ENCODE measurements at places on chromosomes 3 and 15.

GRCh38 chr3:193737191-193737751 is 144.3 kb downstream of the OPA1 start:
- no peak for DNase-seq

DNA sequence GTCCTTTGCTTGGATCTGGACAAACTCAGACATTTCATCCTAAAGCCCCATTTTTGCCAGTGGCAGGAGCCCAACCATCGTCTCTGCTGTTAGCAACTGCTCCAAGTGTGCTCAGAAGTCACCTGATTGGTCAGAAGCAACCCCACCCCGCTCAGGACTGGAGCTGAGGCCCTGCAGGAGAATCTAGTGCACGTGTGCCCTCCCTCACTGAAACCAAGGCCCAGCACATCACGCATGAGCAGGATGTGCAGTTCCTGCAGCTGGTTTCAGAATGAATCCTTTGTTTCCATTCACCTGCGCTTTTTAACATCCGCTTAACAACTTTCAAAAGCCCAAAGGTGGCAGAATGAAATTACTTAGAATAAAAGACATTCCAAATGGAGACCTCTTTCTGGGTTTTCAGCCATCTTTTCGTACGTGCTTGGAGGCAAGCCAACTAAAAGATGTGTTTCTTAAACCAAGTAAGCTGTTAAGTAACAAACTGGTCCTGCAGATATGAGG is 81.2 kb downstream of the SRGAP3 start:
- no peak for DNase-seq

- DNase-seq: peak; percentile 19
Measured at GRCh38 chr3:38003371-38003816, 12.8 kb downstream of the VILL start.

GRCh38 chr15:26394801-26395200 is 378.1 kb downstream of the GABRB3 start:
- no peak for DNase-seq

GRCh38 chr15:52252781-52253180 is 42.8 kb downstream of the MYO5C start:
- DNase-seq: peak; percentile 72

DNA sequence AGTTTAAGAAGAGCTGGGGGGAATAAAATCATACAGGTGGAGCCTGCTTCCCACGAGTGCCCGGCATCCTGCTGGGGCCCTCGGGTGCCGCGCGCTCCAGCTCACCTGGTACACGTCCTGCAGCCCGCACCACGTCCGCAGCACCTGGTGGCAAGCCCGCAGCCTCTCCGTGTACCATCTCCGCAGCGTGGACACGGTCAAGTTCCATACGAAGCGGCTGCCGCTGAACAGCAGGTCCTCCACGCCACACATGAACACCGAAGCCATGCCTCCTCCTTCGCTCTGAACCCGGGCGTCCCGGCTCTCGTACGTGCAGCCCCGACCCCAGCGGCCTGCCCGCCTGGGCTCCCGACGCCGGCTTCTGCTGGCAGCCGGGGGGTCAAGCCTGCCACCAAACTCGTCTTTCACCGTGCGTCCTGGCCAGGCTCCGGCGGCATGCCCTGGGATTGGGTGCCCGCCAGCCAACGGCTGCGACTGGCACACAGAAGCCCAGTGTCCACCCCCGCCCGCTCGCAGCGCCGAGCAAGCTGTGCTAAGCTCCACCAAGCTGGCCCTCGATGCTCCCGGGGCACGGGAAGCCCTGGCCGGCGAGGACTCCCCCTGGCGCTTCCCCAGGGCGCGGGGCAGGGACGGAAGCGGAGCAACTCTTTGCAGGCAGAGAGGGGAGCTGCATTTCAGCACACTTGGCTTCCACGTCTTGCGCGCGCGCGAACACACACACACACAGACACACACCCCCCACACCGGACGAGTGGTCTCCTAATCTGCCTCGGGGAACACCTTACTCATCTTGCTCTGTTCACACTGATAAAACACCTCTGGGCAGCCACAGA is at the start of gene FRMD4B:
FRMD4B (minus strand) TSS at position 366 of the 833 bp plus-strand sequence; CDS start at position 267, 99 bp downstream.
- DNase-seq: peak; percentile 2

- no peak for DNase-seq
Measured at GRCh38 chr3:182405759-182406158, 387.5 kb upstream of the ATP11B start.

DNA sequence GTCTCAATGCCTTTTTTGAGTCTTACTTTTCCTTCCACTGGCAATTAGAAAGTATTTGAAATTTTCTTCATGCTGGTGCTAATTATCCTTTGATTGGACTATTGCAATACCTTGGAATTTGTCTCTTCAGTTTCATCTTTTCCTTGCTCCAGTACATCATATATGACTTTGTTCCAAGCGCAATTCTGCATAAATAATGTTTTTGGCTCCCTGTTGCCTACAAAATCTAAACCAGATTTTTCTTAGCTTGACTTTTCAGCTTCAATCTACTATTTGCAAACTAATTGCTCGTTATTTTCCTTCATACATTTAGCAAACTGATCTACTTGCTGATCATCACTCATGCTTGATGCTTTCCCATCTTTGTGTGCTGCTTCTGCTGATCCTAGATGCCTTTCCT is 230.8 kb upstream of the GPR149 start:
- no peak for DNase-seq

- no peak for DNase-seq
Measured at GRCh38 chr3:42516443-42516842, 14.0 kb downstream of the VIPR1 start.

DNA sequence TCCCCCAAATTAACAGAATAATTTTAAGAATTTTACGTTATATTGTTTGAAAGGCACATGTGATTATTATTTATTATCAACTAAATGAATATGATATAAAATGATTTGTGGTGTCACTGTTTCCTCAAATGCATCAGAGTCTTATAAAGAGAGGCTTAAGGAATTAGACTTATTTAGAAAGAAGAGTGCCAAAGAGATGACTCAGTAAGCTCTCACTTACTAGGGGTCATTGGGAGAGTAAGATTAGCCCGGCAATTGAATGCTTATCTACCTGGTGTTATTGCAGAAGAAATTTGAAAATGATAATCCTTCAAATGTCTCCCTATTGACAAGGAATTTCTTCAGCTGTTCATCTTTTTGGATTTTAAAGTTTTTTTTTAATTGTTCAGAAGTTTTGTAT is 408.7 kb downstream of the OXSM start:
- DNase-seq: no peak

GRCh38 chr3:67381667-67382272 is 272.6 kb downstream of the SUCLG2 start:
- peak; percentile 5 for DNase-seq

- no peak for DNase-seq
Measured at GRCh38 chr15:63698692-63699091, 101.5 kb downstream of the FBXL22 start.

- peak; percentile 36 for DNase-seq
Measured at GRCh38 chr3:156382458-156383346, 172.2 kb downstream of the SSR3 start.

Data from LoVo (cell line).